ENCODE measurements at places on chromosomes 6 and 20. TPM values are rescaled to one million over a fixed set of nuclear protein-coding genes. Genes with fewer than 3 reads are reported as not detected.
A peak's percentile ranks its signal among the peaks of the same experiment; 100 is the strongest.

CD40 gene
- 4.3 TPM for total RNA-seq

IDH3B gene
- 93.1 TPM for total RNA-seq

RAD21L1 gene
- total RNA-seq = not detected

POU5F1 gene
- total RNA-seq = 0.47 TPM

PROCR gene
- total RNA-seq = 4.0 TPM

GGTLC1 gene
- total RNA-seq = not detected

NT5DC1 gene
- total RNA-seq = 33.4 TPM

SFT2D1 gene
- 26.6 TPM for total RNA-seq

ID4 gene
- 114 TPM for total RNA-seq

DNA sequence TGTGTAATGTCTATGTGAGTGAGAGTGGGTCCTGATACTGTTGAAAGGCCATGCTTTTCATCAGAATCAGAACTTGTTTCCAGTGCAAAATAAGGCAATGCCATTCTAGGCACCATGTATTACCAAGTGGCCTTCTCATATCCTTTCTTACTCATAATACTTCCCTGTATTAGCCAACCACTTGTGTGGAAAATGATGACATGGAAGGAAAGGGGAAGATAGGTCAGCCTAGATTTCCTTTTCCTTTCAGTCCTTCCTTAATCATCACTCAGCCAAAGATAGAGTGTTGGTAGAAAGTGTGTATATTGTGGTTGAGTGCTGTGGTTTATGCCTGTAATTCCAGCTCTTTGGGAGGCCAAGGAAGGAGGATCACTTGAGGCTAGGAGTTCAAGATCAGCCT lies 158.6 kb upstream of the PREP start:
- no peak overlapping the region for H3K4me3 ChIP-seq
- H3K4me1 ChIP-seq = no peaks in the 10 kb centered on the region
- peaks cover 18% of the 10 kb centered on the region for H3K27me3 ChIP-seq
- H3K27ac ChIP-seq = no peak overlapping the region
- DNase-seq = no peak

DNA sequence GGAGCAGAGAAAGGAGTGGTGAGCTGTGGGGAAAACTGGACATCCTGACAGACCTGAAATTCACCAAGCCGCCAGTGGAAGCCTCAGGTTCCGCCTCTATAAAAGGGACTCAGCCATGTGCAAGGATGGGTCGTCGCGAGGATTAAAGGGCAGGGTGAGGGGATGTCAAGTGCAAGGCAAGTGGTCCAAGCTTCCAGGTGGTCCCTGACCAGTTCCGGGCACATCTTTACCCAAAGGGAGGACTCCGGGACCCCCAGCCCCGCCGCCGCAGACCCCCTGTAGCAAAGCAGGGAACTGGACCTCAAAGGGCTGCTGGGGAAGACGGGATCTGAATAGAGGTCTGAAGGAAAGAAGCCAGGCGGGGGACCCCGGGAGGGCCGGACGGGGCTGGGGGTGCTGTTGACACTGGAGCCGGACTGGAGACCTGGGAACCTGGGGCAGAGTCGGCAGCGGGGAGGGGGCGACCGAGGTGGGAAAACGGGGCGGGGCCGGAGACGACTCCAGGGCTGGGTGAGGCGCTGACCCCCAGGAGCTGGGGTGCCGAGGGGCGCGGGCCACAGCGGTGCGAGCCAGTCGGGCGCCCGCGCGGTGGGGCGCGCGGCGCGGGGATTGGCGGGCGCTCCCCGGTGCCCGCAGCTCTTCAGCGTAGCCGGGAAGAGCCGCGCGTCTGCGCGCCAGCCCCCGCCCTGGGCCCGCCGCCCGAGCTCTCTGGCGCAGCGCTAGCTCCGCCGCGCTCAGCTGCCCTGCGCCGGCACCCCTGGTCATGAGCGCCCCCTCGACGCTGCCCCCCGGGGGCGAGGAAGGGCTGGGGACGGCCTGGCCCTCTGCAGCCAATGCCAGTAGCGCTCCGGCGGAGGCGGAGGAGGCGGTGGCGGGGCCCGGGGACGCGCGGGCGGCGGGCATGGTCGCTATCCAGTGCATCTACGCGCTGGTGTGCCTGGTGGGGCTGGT lies at the start of gene SSTR4:
Gene SSTR4, plus strand, starts transcription at position 592 of the 951 bp plus-strand sequence. Its CDS starts 172 bp downstream, at position 764.
- DNase-seq = no peak
- peaks cover 92% of the 10 kb centered on the region for H3K27me3 ChIP-seq
- no peaks in the 10 kb centered on the region for H3K36me3 ChIP-seq
- peaks cover 11% of the 10 kb centered on the region for H3K4me1 ChIP-seq

DNA sequence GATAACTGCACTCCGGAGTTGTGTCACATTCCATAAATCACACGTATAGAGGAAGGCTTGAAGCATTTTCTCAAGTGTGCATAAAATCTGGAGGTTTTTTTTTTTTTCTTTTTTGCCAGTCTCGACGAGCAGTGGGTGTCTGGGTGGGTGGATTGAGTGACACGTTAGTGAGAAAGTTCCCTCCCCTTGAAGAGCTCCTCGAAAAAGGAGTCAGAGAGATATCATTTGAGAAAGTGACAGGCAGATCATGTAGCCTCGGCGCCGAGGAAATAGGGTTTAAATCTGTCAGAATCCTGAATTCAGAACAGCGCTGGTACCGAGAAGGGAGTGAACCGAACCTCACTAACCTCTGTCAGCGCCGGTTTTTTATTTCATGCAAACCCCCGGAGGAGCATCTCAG lies 269.5 kb upstream of the ARID1B start:
- no peaks in the 10 kb centered on the region for H3K36me3 ChIP-seq
- no peak overlapping the region for H3K4me3 ChIP-seq
- no peak for DNase-seq

DNA sequence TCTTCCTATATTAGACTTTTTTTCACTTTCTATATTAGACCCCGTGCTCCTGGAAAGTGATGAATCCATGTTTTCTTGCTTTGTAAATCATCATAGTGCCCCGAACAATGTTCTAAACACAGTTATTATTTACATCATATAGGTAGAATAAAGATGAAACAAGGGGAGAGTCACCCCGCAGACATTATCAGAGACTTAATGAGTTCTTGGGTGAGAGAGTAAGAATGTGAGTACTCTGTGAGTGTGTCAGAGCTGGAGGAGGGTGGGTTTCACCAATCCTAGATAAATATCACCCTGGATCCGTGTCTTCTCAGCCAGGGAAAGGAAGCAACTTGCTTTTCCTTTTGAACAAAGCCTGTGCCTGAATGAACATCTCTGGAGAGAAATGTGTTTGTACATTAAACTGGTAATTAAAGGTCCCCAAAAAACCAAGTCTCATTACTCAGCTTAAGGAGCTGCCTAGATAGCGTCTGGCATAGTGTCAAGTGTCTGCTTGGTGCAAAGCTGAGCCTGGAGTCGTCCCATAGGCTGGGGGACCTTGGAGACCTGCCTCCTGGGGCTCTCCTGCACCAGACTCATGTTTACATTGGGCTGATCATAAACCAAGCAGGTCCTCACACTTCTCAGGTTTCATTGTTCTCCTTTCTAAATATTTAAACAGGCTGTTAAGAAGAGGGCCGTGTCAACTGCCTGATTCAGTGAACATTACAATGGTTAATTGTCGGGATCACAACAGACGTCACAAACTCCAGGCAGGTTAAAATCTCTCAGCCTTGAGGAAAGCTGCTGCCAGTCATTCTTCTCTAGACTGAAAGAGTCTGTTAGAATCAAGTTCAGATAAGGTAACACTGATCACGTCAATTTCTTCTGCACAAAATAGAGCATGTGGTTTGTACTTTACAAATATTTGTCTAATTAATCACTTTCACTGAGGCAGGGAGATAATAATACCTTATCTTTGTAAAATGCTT lies 179.7 kb upstream of the MYLIP start:
- H3K27ac ChIP-seq = peak overlapping the region; percentile 67
- peaks cover 42% of the 10 kb centered on the region for H3K4me1 ChIP-seq
- no peak for DNase-seq
- no peaks in the 10 kb centered on the region for H3K36me3 ChIP-seq

DNA sequence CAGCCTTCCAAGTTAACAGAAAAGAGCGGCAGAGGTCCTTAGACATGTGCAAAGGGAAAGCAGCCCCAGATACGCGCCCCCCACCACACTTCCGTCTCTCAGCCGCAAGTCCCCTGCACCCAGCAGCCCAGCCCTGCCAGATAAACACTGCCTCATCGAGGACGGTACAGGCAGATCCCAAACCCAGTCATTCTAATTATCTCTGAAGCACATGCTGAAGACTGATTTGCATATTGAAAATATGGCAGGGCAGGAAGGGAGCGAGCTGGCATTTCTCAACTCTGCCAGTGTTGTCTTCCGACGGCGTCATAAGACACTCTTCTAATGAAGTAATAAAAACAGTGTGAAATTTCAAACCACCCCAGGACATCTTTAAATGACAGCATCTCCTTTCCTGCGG lies 122.8 kb upstream of the CDH4 start:
- no peaks in the 10 kb centered on the region for H3K4me1 ChIP-seq
- H3K27ac ChIP-seq = no peak overlapping the region
- no peaks in the 10 kb centered on the region for H3K36me3 ChIP-seq
- no peak overlapping the region for H3K4me3 ChIP-seq
- peaks cover 53% of the 10 kb centered on the region for H3K27me3 ChIP-seq
- DNase-seq = no peak

DNA sequence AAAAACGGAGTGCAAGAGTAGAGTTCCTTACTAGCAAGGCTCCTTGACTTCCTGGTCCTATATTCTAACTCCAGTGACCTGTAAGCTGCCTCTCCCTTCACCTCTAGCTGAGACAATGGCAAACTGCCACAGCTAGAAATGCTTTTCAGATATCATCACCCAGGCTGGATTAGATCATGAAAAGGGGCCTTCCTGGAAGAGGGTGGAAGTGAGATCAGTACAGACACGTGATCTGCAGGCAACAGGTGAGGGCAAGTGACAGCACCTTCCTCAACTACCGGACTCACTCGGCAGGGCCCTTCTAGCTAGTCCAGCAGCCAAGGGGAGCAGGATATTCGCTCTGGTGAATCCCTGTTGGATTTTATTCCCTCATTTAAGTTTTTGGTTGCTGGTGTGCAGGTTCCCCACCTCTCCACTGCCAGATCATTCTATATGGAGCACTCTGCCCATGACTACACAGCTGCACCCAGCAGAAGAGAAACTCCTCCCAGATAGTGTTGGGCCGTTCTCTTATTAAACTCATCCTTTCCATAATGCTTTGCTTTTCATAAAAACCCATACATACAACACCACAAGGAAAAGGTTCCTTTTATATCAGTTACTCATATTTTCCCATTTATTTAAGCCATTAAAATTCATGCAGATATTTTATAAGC lies 26.4 kb upstream of the FAM83C start:
- no peak for DNase-seq
- H3K4me3 ChIP-seq = no peak overlapping the region
- H3K27me3 ChIP-seq = no peaks in the 10 kb centered on the region
- H3K27ac ChIP-seq = peak overlapping the region; percentile 94
- peaks cover 6% of the 10 kb centered on the region for H3K36me3 ChIP-seq

DNA sequence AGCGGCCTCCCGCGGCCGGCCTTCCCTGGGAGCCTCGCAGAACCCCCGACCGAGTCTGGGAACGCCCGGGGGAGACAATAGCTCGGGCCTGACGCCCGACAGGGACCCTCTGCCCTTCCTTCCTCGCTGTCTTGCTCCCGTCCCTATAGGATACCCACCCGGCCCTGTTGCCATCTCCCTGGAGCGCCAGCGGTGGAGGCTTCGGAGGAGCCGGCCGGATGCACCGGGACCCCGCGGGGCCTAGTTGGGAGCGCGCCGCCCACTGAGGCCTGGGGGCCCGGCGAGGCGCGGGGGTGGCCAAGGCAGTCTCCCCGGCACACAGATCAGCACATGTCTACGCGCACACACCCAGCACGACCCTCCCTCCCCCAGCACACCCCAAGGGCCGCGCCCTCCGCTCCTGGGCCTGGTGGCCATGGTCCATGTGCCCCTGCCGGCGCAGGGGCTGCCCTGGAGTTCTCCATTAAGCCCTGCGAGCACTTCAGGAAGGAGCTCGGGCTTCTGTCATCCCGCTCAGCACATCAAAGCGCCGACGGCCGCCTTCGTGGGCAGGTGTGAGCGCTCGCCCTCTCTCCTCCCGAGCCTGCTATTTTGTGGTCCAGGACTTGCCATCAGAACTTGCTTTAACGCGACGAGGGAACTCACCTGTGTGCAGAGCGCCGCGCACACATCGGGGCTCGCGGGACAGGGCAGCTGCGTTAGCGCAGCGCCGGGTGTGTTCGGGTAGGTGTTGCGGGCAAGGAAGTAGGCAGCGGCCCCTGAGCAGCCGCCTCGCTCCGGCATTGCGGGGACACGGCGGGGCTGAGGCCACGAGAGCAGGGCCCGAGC lies 3.7 kb downstream of the FOXF2 start:
- no peak overlapping the region for H3K27ac ChIP-seq
- peaks cover 87% of the 10 kb centered on the region for H3K27me3 ChIP-seq
- DNase-seq = no peak
- peaks cover 16% of the 10 kb centered on the region for H3K4me1 ChIP-seq
- H3K4me3 ChIP-seq = no peak overlapping the region
